ENCODE measurements at places on chromosomes 1 and 21.

DNA sequence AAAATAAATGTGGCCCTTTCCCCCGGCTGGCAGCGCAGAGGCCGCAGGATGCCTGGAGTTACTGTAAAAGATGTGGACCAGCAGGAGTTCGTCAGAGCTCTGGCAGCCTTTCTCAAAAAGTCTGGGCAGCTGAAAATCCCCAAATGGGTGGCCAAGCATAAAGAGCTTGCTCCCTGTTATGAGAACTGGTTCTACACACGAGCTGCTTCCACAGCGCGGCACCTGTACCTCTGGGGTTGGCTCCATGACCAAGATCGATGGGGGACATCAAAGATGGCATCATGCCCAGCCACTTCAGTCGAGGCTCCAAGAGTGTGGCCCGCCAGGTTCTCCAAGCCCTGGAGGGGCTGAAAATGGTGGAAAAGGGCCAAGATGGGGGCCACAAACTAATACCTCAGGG is 95.9 kb downstream of the LRIG2 start:
- DNase-seq = no peak

DNA sequence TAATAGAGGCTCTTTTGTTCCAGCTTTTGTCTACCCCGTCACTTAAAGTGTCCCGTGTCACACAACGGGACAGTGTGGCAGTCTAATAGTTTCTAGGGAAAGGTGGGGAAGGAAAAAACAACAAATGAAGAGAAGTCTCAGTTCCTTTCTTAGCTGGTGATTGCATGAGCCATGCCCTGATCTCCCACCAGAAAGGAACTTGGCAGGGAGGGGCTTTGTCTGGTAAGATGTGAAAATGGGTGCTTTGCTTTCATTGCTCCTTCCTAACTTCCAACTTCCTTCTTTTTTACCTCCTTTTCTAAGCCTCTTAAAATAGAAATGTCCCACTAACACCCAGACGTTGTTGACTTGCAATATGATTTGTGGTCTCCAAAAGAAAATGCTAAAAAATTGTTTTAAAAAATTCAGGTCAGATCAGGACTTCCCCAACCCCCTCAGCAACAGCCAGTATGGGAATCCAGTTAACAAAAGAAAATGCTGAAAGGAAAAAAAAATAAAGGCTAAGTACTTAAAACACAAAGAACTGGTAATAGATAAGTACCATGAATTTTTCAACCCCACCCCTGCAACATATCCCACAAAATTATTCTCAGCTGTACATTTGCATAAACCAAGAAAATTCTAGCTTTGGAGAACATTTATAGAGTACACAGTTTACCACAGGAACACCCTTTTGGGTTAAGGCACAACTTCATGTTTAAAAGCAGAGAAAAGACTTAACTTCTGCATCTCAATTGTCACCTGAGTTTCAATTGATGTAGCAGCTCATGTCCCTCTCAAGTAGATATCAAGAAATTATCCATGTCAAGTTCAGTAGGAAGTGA is 106.2 kb downstream of the NIBAN1 start:
- no peak for DNase-seq

- no peak for DNase-seq
These were observed 3.0 kb downstream of the SWT1 start for GRCh38 chr1:185159966-185160365.

DNA sequence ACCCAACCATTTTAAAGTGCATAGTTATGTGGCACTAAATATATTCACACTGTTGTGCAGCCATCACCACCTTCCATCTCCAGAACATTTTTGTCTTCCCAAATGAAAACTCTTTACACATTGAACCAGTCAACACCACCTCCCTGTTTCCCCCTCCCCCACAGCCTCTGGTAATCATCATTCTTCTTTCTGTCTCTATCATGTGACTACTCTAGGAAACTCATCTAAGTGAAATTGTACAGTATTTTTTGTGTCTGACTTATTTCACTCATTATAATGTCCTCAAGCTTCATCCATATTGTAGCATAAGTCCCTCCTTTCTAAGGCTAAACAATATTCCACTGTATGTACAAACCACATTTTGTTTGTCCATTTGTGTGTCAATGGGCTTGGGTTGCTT is 128.0 kb downstream of the RUNX1 start:
- DNase-seq = no peak

DNA sequence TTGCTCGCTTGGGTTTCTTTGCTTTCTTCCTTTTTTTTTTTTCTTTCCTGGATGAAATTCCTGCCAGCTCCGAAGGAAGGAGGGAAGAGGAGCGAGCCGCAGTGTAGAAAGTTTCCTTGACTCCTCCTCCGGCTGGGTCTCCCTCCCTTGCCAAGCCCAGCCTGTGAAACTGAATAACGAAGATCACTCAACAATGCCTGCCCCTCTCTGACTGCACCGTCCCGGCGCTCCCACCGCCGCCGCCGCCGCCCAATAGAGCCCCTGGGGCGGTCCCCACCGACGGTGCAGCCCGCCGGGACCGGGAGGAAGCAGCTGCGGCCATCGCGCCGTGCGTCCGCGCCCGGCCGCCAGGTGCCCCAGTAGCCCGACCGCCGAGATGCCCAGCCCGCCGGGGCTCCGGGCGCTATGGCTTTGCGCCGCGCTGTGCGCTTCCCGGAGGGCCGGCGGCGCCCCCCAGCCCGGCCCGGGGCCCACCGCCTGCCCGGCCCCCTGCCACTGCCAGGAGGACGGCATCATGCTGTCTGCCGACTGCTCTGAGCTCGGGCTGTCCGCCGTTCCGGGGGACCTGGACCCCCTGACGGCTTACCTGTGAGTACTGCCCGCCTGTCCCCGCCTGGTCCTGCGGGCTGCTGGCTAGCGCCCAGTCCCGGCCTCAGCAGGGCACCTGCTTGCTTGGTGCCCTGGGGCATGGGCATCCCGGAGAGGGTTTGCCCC is at the start of gene LGR6:
TSS of gene LGR6 (plus strand) at position 186 of the 714 bp plus-strand sequence. CDS start at position 377, 191 bp downstream.
- no peak for DNase-seq

DNA sequence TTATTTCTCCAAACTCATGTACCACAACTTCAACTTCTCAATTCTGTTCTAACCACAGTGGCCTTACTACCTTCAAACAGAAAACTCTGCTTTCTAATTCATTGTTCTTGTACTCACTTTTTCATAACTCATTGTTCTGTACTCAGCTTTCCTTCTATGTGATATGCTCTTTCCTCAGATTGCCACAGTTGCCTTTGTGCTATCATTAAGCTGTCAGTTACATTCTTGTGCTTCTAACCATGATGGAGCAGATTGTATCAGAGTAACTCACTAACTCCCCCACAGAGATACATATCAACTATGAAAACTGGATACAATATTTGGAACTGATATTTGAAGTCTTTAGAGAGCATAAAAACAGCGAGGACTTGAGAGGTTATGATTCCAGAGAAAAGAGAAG is 1213.7 kb downstream of the KCNT2 start:
- no peak for DNase-seq

DNA sequence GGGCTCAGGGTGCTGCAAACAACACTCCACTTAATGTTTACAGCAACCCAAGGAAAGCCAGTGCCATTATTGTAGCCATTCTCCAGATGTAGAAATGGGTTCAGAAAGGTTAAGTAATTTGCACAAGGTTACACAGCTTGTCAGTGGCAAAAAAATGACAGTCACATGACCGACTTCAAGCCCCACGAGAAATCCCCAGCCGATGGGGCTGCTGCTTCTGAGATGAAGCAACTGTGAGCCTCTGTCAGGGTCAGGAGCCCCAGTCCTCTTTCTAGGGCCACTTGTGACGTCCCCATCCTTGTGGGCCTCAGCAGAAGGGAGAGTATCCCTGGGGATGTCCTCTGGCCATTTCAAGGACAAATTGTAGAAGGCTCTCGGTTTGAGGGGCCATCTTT is 54.8 kb downstream of the EDN2 start:
- no peak for DNase-seq

- DNase-seq = no peak
These were observed 20.2 kb downstream of the NUAK2 start for GRCh38 chr1:205301205-205301821.

- no peak for DNase-seq
These were observed 1.2 kb upstream of the CAMTA1 start for GRCh38 chr1:6783936-6784559.

All from effector memory CD8-positive, alpha-beta T cell (primary cell).